ENCODE measurements at places on chromosomes 1 and 21.
A peak's percentile ranks its signal among the peaks of the same experiment; 100 is the strongest.

GRCh38 chr1:245153081-245153551 is 1.7 kb upstream of the KIF26B start:
- DNase-seq, result peak; percentile 81

DNA sequence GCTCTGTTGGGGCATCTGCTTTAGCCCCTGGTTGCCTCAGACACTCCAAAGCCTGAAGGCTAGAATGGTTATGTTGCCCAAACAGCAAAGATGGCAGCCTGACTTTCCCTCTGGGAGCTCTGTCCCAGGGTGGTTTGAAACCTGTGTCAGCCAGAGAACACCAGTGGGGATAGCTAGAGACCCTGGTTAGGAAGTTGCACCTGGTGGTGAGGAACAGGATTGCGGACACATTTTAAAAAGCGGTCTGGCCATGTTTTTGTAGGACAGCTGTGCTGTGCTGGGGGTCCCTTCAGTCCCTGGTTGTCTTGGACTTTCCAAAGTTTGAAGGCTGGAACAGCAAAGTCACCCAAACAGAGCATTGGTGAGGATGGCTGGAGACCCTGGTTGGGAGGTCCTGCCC is 87.8 kb downstream of the DNM3 start:
- no peak for DNase-seq

GRCh38 chr1:30642391-30643120 is 80.8 kb downstream of the MATN1 start:
- DNase-seq, result no peak

DNA sequence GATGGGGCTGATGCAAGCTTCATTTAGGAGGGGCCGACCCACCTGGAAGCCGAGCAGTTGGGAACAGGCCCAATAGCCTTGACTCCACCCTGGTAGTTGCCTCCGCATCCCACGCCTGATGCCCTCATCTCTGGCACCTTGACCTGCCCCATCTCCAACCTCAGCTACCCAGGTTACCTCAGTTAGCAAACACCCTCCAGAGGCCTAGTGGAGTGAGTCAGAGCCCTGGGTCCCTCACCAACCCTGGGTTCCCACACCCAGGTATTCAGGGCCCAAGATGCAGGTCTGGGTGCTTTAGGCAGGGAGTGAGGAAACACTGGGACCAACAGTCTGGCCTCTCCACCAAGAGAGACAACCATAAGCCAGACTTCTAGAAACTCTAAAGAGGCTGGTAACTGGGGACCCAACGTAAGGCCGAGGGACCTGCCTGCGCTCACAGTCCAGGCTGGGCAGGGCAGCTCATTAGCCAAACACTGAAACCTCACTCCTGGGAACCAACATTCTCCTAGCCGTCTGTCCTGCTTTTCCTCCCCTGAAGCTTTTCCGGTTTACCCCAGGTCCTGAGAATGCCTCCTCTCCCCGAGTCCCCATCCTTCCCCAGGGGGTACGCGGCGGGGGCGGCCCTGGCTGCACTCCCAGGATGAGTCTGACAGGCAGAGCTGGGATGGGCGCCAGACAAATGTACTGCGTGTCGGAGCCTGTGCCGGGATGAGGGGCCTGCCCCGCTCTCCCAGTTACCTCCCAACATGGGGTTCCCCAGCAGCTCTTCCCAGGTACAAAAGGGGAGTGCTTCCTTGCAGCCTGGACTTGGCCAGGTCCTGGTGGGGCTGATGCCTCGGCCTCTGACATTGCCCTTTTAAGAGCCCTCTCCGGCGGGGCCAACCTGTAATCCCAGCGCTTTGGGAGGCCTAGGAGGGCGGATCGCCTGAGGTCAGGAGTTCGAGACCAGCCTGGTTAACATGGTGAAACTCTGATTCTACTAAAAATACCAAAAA is 8.9 kb upstream of the CELSR2 start:
- no peak for DNase-seq

- DNase-seq, result no peak
Measured at GRCh38 chr1:110718452-110718851, 43.7 kb upstream of the KCNA3 start.

- no peak for DNase-seq
Measured at GRCh38 chr1:37944086-37944763, 2.6 kb downstream of the INPP5B start.

DNA sequence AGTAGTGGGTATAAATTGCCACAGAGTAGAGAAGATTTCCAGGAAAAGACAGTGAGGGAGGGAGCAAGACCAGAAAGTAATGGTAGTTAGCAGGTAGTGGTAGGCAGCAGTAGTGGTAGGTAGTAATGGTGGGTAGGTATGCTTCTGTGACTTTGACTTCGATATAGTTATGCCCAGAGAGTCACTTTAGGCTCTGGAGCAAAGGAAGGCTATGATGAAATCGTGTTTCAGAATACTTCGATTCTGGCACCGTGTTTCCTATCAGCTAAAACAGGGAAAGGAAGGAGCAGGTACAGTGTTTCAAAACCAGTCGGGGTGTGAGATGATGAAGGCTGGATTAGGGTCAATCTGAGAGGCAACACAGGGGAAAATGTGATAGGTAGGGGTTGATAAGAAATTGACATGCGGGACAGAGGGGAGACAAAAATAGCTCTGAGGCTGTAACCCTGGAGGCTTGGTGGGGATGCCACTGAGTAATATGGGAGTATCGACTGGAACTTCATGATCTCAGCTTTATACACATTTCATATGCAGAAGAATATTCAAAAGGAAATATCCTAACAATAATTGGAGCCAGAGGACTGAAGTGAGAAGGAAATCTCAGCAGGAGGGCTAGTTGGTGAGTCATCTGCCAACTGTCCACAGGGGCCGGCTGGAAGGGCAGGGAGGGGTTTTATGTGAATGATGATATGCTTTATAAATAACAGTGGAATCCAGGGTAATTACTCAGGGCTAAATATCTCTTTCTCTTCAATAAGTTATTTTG is 25.2 kb upstream of the TRIM45 start:
- DNase-seq, result no peak

DNA sequence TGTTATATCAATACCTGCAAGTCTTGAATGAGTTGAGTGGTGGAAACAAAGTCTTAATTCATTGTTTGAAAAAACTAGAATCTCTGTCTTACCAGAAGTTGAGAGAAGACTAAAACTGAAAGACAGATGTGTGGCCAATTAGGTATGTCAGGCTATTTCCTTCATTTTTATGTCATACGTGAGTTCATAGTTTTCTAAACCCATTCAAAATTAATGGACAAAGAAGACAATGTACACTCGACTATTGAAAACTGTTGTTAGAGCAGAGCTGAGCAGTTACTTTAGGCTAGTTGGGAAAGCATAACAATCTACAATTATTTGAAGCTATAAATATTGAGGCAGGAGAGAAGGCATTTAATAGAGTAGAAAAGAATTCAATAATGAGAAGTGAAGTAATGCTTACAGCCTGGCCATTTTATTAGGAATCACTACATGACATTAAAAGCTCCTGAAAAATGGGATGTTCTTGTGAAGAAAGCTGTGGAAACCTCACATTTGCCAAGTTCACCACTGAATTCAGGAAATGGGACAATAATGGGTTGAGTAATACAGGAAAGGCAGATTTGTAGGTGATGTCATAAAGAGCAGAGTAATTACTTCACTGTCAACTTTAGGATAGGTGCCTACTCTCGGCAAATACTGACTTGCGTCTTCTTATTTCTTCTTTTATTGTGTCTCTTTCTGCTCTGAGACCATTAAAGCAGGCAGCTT is 204.4 kb downstream of the PLA2G4A start:
- DNase-seq, result no peak
